ENCODE measurements at places on chromosomes 13 and 19.

GRCh38 chr19:34959021-34959420 lies 5.0 kb downstream of the ZNF792 start:
- DNase-seq: no peak

- no peak for DNase-seq
Measured at GRCh38 chr13:40362502-40362901, 303.9 kb downstream of the FOXO1 start.

DNA sequence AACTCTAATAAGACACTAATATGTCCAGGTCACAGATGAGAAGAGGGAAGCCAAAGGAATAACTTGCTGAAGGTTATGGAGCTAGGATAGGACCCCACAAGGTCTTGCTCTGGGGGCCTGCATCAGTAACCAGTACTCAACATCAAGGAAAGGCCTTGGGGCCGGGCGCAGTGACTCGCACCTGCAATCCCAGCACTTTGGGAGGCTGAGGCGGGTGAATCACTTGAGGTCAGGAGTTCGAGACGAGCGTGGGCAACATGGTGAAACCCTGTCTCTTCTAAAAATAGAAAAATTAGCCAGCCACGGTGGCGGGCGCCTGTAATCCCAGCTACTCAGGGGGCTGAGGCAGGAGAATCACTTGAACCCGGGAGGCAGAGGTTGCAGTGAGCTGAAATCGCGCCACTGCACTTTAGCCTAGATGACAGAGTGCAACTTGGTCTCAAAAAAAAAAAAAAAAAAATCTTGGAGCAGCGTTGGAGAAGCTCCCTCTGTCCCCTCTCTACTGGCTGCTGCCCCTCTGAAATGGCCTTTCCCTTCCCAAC lies 1.8 kb downstream of the LONP1 start:
- no peak for DNase-seq

DNA sequence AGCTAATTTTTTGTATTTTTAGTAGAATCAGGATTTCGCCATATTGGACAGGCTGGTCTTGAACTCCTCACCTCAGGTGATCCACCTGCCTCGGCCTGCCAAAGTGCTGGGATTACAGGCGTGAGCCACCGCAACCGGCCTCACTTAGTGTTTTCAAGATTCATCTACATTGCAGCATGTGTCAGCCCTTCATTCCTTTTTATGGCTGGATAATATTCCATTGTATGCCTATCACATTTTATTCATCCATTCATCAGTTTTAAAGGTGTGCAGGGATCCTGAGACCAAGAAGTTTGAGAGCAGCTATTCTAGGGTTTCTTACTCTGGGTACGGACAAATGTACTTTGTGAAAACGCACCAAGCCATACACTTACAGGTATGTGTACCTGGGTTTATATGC lies 9.1 kb downstream of the COQ8B start:
- no peak for DNase-seq

DNA sequence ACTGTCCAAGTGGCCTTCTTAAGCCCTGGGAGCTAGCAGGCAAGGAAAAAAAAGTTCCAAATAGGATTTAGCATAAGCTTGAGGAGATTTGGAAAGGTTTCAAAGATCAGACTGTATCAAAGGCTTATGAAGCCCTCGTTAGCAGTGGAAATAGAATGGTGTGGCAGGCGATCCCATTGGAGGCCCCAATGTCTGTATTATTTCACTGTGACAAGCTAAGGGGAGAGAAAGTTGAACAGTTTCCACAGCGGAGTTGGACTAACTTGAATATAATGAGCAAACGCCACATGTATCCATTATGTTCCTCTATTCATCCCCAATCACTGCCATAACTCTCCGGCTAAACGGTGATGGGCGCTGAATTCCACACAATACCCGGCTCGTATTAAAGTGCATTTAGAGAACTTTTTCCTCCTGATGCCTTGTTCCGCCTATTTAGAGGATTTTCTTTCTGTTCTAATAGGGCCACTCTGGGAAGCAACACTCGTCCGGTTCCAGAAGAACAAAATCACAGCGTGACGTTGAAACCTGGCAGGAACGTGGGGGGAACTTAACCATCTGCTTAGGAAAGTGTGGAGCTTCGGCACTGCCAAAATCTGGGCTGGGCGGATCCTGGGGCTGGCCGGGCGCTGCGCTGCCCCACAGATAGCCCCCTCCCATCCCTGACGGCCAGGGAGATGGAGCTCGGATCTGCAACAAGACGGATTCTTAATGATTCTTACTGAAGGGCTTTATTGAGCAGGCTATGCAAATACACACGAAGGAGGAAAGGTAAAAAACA lies 1.0 kb upstream of the PCDH8 start:
- no peak for DNase-seq

DNA sequence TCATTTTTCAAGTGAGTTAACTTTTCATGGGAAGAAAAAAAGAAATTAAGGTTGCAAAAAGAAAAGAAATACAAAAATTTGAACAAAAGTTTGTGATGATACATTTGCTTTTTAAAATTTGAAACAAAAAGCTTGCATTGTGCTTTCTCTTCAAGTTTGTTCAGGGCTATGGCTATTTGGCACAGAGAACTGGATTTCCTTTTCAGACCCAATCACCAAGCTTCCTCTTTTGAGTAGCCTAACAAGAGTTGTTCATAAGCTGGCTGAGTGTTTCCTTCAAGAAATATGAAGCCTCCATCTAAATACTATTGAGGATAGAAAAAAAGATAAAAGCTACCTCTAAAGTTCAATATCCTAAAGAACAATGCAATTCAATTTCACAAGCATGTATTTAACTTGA lies 787.8 kb downstream of the LIG4 start:
- DNase-seq: no peak

DNA sequence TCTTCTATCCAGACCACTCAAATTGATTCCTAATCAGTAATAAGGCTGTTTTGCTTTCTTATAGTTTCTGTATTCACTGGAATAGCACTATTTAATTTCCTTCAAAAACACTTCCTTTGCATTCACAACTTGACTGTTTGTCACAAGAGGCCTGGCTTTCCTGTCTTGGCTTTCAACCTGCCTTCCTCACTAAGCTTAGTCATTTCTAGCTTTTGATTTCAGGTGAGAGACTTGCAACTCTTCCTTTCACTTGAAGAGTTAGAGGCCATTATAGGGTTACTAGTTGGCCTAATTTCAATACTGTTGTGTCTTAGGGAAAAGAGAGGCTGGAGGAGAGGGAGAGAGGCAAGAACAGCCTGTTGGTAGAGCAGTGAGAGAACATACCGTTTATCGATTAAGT lies 47.0 kb downstream of the SACS start:
- DNase-seq: no peak

GRCh38 chr13:47081850-47082249 lies 185.0 kb upstream of the HTR2A start:
- no peak for DNase-seq

- DNase-seq: no peak
Measured at GRCh38 chr13:51906581-51906980, 44.8 kb downstream of the CCDC70 start.

GRCh38 chr19:24086974-24087595 lies at the start of gene ZNF254:
TSS of gene ZNF254 (plus strand) at chr19:24087187. CDS start at chr19:24087308, 121 bp downstream.
- DNase-seq: peak; percentile 95

DNA sequence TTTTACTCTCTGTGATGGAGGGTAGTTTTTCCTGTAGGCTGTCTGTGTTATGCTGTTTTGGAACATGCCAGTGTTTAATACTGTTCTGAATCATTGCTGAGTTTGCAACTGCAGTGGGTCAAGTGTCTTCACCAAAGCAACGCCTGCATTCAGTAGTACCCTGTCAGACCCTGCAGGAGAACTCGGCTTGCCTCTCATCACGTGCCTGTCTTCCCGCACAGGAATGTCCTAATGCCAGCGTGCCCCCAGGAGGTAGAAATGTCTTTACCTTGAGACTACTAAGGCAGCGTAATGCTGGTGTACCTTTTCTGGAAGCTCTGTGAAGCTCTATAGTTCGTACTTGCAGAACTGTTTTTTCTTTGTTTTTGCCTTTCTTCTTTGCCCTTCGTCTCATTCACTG lies 42.3 kb downstream of the POLR1D start:
- no peak for DNase-seq

DNA sequence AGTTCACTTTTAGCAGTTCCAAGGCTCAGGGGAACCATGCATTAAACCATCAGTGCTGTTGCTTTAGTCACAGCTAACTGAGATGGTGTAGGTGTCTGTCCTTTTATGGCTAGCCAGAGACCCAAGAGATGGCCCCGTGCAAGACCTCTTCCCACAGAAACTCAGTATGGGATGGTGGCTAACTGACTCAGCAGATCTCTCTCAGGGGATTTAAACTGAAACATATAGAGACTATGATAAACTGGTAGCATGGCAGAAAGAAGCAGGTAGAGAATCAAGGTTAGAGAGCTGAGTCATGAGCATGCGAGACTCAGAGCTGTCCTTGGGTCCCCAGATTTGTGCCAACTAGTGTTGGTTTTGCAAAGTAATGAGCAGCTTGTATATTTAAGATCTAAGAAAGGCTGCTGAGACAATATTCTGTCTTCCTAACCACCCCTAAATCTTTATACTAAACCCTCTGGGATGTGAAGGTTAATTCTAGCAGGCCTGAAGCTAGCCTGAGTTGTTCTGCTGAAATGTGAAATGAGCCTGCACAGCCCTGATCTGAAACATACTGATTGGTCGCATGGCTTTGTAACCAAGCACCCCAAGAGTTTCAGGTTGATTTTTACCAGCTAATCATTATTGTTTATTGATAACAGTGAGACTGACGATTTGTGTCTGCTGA lies 6.5 kb upstream of the SCEL start:
- DNase-seq: no peak

- DNase-seq: no peak
Measured at GRCh38 chr19:30092721-30093569, 150.9 kb downstream of the URI1 start.

- DNase-seq: no peak
Measured at GRCh38 chr13:54144828-54145227, 1116.2 kb downstream of the OLFM4 start.

GRCh38 chr19:31675193-31675913 lies 326.1 kb upstream of the TSHZ3 start:
- DNase-seq: no peak

DNA sequence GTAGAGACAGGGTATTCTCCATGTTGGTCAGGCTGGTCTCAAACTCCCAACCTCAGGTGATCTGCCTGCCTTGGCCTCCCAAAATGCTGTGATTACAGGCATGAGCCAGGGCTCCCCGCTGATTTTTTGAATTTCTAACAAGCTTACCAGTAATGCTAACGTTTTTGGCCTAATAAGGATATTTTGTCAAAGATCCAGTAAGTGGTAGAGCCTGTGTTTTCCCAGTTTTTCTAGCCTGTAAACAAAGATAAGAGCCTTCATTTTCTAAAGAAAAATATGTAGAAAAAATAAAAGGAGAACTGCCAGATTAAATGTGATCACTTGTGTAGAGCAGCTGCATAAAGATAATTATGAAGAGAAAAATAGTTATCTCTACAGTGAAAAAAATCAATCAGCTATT lies 37.7 kb downstream of the ZNF93 start:
- DNase-seq: no peak

Data from hindlimb muscle (tissue), 1 donor.